ENCODE measurements at places on chromosomes 13 and 19.
A peak's percentile ranks its signal among the peaks of the same experiment; 100 is the strongest.

- DNase-seq = no peak
These were observed 86.7 kb upstream of the TPP2 start for GRCh38 chr13:102510072-102510471.

DNA sequence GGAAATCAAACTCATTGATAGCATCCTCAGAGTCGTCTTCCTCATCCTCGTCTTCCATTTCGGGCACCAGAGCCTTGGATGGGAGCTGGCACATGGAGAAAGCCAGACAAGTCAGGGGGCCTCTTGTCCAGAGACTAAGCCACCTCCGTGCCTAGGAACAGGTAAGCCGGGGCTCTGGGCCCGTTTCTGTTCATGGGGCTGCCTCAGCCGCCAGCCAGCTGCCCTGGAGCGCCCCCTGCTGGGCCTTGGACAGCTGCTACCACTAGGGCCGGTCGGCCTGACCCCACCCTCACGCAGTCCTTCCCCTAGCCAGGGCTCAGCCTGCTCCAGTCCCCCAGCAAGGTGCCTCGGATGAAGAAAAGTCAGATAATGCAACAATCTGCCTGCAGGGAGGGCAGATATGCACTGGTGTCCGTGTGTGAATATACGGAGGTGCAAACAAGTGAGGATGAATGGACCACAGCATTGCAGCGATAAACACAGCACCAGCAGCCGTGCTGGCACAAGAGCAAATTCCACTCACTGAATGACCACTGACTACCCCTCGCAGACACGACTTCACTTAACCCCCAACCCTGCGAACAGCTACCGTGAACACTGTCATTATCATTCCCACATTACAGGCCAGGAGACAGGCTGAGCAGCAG is 11.9 kb upstream of the PRKD2 start:
- peak; percentile 73 for DNase-seq

DNA sequence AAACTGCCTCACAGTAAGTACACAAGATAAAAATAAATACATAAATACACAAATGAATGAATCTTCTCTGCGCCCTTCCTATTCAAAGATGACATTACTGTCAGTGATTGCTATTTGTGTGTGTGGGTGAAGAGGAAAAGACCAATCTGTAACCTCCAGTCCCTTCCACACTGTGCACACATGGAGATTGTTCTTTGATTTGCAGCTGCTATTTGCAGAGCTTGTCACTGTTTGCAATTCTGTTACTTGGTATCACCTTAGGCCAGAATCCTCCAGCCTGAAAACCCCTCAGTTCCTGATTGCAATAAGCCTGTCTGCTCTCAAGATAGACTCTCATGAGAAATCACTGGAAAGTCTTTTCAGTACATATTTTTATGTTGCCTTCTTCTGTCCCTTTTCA is 1314.9 kb downstream of the PCDH9 start:
- DNase-seq = no peak

- no peak for DNase-seq
These were observed 211.7 kb downstream of the TEX29 start for GRCh38 chr13:111532111-111532510.

DNA sequence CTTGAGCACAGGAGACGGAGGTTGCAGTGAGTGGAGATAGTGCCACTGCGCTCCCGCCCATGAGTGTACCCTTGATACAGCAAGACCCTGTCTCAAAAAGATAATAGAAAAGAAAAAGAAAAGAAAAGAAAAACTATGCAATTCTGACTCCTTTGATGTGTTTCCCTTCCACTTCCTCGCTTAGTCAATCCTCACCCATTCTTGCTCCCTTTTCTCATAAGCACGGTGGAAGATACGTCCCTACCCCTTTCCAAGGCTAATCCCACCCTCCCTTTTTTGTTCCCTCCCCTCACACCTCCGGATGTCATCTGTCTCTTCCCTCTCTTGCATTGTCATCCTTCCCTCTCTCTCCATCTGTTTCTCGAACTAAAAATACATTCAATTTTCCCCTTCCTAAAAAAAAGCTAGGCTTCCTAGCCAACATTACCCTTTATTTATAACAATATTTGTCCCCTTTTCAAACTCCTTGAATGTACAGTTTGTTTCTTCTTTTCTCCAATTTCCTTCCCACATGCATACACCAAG is 40.5 kb upstream of the ITM2B start:
- no peak for DNase-seq

- no peak for DNase-seq
These were observed 199.4 kb upstream of the IPO5 start for GRCh38 chr13:97753942-97754670.

DNA sequence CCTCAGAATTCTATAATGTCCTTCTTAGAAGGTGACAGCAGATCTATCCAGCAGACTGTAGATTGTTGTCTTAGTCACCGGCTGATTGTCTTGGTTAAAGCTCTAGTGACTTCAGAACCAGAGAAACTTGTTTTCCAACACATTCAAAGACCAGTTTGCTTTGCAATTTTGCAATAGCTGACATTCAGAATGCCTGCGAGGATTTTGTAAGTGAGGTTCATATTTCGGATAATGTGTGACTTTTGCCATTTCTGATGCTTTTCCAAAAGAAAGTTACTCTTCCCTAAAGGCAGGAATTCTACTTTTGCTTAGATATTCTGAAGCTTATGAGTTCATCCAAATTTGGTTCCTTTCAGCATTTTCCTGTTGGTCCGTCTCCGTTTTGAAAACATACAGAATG is 13.2 kb downstream of the SPINT2 start:
- no peak for DNase-seq

GRCh38 chr19:48308631-48309586 is 16.4 kb upstream of the EMP3 start:
- DNase-seq = no peak

- no peak for DNase-seq
These were observed 135.3 kb upstream of the MCF2L start for GRCh38 chr13:112833551-112834257.

GRCh38 chr13:99559560-99559959 is 58.3 kb downstream of the TM9SF2 start:
- no peak for DNase-seq

DNA sequence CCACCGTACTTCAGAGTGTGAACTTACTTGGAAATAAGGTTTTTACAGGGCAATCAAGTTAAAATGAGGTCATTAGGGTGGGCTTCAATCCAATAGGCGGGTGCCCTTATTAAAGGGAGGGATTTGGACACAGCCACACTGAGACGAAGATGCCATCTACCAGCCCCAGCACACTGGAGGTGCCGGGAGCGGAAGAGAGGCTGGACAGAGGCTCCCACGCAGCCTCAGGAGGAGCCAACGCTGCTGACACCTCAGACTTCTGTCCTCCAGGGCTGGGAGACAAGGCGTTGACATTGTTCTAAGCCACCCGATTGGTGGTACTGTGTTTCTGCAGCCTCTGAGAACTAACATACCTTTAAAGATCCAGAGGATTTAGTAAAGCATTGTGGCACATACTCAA is 12.6 kb upstream of the RAB20 start:
- no peak for DNase-seq

GRCh38 chr13:94228763-94229162 is 250.7 kb downstream of the DCT start:
- DNase-seq = no peak
